ENCODE measurements at places on chromosomes 3 and 15.

DNA sequence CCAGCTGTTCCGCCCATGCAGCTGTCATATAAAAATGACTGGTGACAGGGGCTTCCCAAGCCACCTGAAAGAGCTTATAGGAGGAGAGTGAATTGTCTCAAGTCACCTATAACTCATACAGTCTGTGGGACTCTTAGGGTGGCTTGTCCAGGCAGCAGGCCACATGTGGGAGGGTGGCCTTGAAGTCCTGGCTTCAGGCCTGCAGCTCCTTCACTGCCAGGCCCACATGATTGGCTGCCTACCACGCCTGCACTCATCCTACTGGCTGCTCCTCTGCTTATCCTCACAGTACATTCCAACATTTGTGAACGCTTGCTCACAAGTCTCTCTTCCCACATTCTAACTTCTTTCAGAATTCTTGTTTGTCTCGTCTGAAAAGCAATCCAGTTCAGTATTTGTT is 41.1 kb upstream of the TIPARP start:
- no peak for DNase-seq

DNA sequence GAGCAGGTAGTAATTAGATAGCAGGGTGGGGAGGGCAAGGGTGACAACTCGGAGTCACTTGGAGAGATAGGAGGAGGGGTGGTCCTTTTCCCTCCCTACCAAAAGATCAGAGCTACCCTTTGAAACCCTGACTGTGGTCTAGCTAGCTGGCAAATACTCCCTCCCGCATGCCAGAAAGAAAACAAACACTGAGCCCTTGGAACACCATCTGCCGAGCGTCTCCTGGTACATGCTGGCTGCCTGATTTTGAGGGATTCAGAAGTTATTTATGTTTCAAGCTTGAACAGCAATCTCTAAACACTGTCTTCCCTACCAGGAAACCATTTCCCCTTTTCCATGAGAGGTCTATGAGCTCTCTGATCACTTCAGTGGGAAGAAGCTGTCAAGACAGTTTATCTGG is 291.6 kb upstream of the CFAP20DC start:
- no peak for DNase-seq

- no peak for DNase-seq
Observed at GRCh38 chr15:60362321-60363086, 35.3 kb downstream of the ANXA2 start.

DNA sequence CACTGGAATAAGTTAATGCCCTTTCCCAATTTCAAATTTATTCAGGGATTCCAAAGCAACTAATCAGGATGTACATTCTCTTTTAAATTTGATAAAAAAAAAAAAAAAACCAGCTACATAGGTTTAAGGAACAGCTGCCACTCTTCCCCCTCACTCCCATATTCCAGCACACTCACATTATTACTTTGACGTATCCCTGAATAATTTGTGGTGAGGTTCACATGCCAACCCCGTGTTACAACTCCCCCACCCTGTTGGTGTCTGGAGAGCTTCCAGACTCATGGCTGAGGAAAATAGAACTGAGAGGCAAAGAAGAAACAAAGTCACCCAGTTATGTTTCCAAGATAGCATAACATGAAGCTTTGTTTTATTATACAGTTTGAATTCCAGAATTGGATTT is 300.5 kb upstream of the MME start:
- DNase-seq, result no peak

GRCh38 chr3:174498638-174499037 is 360.5 kb upstream of the NAALADL2 start:
- no peak for DNase-seq

GRCh38 chr15:38130205-38130567 is 122.5 kb upstream of the SPRED1 start:
- no peak for DNase-seq

- no peak for DNase-seq
Observed at GRCh38 chr15:62914461-62915079, 128.0 kb upstream of the TPM1 start.

- DNase-seq, result no peak
Observed at GRCh38 chr3:193010191-193010590, 92.5 kb upstream of the MB21D2 start.

GRCh38 chr15:42490291-42490670 is 660 bp downstream of the ZNF106 start:
- no peak for DNase-seq

- DNase-seq, result no peak
Observed at GRCh38 chr15:69478259-69478781, 25.7 kb downstream of the RPLP1 start.

GRCh38 chr3:58668247-58668646 is 1.7 kb upstream of the FAM3D start:
- DNase-seq, result no peak

DNA sequence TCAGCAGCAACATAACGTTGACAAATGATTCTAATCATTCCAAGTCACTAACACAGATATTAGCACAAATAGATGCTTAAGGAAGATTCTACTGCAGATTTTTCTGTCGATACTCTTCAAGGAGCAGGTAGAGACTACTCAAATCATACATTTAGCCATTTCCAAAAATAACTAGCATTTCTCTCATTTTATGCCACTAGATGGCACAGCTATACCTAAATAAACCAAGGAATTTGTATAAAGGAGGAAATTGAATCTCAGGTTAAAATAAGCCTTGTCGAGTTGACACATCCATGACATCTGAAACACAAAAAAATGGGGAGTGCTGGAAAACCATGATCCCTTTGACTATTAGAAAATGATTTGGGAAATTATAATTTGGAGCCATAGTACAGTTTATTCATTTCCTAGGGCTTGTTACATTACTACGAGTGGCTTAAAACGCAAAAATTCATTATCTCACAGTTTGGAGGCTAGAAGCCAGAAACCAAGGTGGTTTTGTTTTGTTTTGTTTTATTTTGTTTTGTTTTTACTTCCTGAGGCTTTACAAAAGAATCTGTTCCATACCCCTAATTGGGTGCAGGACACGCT is 59.5 kb upstream of the STRIT1 start:
- no peak for DNase-seq

GRCh38 chr15:78059110-78059839 is 18.2 kb downstream of the TBC1D2B start:
- no peak for DNase-seq

DNA sequence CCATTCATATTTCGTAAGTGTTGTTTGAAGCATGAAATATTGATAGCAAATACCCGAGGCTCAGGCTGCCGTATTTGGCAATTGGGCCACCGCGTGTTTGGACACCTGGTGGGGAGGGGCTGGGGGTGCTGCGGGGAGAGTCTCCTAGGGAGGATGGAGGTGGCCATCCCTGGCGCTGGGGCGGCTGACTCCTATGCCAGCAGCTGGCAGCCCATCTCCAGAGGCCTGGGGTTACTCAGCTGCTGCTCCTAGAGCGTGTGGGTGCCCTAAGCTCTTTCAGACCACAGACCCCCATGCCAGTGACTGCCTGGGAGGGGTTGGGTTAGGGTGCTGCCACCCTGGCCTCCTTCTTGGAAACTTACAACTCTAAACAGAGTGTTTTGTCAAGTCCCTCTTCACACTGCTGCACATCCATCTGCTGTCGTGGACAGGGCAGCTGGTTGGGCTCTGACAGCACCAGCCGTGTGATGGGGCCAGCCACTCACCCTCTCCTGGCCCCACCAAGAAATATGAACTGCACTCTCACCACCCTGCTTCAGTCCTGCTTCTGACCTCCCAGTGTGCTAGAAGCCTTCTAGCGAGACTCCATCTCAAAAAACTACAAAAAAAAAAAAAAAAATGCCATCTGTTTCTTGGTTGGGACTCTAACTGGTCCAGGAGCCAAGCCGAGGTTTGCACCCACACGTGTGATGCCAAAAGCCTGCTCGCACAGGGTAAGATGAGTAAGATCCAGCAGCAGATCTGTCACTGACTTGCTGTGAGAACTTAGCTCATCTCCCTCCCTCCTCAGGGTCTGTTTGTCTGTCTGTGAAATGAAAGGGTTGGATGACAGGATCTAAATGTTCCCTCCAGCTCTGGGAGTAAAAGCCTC is 156.2 kb downstream of the MEGF11 start:
- no peak for DNase-seq

GRCh38 chr3:24601066-24601939 is 106.7 kb upstream of the THRB start:
- DNase-seq, result no peak

DNA sequence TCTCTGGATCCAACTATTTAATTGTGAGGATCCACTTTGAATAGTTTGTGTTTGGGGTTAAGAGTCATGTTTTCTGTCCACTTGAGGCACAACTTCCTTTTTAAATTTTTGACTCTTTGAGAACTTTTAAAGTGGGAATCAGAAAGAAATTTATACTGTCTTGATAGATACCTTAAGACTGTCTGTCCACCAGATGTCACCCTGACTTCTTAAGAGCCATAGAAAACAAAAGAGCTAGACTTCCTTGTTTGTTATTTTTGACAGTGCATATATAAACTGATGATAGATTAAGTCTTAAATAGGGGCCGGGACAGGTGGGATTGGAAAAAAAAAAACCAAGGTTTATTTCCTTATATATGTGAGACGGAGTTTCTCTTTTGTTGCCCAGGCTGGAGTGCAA is 52.1 kb upstream of the WDR72 start:
- no peak for DNase-seq

DNA sequence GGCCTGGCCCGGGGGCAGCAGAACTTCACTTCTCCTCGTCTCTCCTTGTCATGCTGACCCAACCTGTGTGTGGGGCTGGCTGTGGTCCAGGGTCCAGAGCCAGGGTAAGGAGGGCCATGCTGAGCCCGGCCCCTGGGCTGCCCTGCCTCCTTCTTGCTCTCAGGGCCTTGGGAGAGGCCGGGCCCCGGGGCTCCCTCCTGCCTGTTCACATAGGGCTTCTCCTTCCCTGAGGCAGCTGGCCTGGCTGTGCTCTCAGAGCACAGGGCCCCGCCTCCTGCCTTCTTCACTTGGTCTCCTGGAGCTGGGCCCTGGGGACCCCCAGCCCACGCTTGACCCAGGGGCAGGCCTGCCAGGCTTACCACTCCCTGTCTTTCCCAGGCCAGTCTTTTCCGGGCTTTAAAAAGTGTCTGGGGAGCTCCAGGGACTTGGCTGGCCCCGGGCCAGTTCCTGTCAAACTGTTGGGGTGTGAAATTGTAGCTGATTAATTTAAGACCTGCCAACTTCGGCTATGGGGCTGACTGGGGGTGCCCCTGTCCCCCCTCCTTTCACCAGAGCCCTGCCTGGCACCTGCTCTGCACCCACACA is 11.8 kb downstream of the PLXNA1 start:
- no peak for DNase-seq

GRCh38 chr3:171113716-171114115 is 87.2 kb upstream of the SLC2A2 start:
- DNase-seq, result no peak

DNA sequence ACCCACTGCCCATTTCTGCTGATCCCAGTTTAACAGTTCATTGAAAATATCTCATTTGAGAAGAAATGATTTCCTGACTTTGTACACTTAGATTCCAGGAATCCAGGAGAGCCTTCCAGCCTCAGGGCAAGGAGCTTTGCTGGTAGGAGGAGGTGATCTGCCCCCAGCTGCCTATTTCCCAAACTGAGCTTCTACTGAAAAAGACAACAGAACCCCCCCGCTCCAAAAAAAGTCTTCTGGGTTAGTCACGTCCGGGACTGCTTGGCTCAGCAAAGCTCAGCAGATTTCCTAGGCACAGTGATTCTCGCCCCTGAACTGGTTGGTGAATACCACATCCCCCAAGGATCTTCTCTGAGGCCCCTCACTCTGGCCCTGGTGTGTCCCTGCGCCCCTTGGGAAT is 13.1 kb downstream of the SLC6A6 start:
- no peak for DNase-seq

GRCh38 chr3:136893848-136894443 is 31.9 kb downstream of the NCK1 start:
- no peak for DNase-seq

DNA sequence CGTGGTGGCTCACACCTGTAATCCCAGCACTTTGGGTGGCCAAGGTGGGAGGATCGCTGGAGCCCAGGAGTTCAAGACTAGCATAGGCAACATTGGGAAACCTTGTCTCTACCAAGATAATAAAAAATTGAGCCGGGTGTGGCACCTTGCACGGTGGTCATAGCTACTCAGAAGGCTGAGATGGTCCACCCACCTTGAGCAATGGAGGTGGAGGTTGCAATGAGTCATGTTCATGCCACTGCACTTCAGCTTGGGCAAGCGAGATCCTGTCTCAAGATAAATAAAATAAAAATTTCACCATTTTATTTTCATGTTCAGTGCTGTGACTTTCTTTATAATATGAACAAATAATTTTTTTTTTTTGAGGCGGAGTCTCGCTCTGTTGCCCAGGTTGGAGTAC is 12.5 kb downstream of the MAPK6 start:
- DNase-seq, result no peak

- DNase-seq, result no peak
Observed at GRCh38 chr3:187725653-187726370, 19.5 kb downstream of the BCL6 start.

GRCh38 chr15:96888764-96889163 is 558.3 kb downstream of the NR2F2 start:
- DNase-seq, result no peak

DNA sequence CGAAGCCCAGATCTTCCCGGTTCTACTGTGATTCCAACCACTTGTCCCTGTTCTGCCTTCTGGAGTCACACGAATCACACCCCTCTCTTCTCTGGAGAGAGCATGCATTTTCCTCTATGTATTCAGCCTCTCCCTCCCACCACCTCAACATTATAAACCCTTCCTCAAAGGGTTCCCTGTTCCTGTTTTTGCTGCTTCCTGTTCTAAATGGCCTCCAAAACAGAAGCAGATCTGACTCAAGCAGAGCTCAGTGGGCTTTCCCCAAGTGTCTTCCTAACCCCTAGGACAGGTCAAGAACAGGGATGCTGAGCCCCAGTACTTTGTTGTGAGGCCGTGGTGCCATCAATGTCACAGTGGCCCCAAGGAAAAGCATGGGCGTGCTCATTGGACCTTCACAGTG is 75.7 kb upstream of the ARNT2 start:
- DNase-seq, result no peak

DNA sequence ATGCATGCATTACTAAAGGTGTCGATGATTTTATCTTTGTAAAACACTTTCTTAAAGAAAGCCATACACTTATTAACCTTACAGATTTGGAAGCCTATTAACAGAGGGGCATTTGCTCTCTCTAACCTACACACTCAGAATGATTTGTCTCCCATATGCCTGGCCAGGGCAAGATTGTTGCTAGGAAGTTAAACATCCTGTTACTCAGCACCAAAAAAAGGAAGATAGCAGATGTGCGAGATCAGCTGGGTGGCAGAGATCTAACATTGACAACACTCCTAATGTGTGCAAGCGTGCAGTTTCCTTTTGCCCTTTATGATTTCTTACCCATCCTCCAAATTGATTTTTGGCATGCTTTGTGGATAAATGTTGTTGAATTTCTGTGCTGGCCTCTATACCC is 73.9 kb upstream of the TMEM108 start:
- no peak for DNase-seq

- DNase-seq, result no peak
Observed at GRCh38 chr3:179151474-179151873, 3.3 kb downstream of the PIK3CA start.

- no peak for DNase-seq
Observed at GRCh38 chr3:152197451-152197850, 71.3 kb upstream of the MBNL1 start.
